ENCODE measurements at places on chromosomes 16 and 17.
A peak's percentile ranks its signal among the peaks of the same experiment; 100 is the strongest.

GRCh38 chr17:35752945-35753764, at the start of gene GAS2L2:
TSS of gene GAS2L2 (minus strand) at chr17:35753239. CDS start at chr17:35752850, 389 bp downstream.
- DNase-seq: no peak
- H3K4me3 ChIP-seq: no peak within 1 kb of the TSS
- peaks cover 26% of the 10 kb centered on the region for H3K27me3 ChIP-seq
- peaks cover 8% of the 10 kb centered on the region for H3K4me1 ChIP-seq
- H3K36me3 ChIP-seq: no peaks in the 10 kb centered on the region

DNA sequence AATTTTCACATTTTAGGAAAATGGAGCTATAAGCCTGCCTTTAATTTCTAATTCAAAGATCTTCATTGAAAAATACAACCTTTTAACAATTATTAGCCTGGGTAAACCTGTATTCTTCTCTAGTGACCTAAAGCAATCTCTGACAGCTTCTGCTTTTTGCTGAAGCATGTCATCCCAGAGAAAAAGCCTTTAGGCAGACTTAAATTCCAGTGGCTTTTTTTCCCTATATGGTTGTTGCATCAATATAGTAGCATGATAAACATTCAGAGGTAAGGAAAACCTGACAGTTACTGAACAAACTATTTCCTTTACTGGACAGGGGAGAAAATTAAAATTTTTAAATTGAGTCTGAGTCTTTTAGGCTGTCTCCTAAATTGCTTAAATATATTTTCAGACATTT, 7.8 kb upstream of the EVI2A start:
- H3K4me3 ChIP-seq: no peak overlapping the region
- no peaks in the 10 kb centered on the region for H3K4me1 ChIP-seq
- no peak for DNase-seq
- peaks cover 2% of the 10 kb centered on the region for H3K36me3 ChIP-seq
- H3K27ac ChIP-seq: no peak overlapping the region
- H3K27me3 ChIP-seq: no peaks in the 10 kb centered on the region

DNA sequence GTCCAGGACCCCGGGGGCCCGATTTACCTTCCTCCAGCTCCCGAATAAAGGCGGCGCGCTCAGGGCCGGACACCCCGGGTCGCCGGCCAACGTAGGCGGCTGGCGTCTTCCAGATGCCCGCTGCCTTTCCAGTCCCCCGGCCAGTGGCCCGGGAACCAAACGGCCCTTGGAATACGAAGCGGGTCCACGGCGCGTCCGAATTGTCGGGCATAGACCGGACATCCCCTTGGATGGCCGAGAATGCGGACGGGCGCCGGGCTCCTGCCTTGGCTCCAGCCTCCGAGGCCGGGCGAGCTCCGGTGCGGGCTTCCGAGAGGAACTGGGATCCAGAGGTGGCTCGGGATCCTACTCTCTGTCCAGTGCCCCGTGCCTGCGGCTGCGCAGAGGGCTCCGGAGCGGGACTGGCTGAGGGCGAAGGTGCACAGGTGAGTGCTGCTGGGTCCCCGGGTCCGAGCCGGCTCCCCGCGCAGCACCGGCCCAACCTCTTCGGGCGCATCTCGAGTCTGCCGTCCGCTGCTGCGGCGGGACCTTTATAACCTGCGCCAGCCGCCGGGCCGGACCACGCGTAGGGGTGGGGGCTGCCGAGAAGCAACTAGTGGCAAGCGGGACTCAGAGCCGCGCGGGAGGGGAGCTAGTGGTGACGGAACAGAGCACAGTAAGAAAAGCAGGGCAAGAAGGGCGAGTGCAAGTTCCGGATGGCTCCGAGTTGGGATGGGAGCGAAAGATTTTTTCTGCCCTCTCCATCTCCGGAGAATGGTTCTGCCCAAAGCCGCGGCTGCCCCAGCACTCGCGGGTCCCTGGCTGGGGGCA, at the start of gene HAP1:
HAP1 (minus strand) TSS at position 505 of the 810 bp plus-strand sequence; CDS start at position 496, 9 bp downstream.
- peak; percentile 63 for DNase-seq
- H3K27ac ChIP-seq: peak within 1 kb of the TSS; percentile 97
- H3K4me1 ChIP-seq: peaks cover 14% of the 10 kb centered on the region
- peak within 1 kb of the TSS; percentile 83 for H3K4me3 ChIP-seq

- no peaks in the 10 kb centered on the region for H3K27me3 ChIP-seq
- no peak within 1 kb of the TSS for H3K27ac ChIP-seq
- peaks cover 22% of the 10 kb centered on the region for H3K36me3 ChIP-seq
- no peak for DNase-seq
These were observed at the start of gene RSKR for GRCh38 chr17:28613931-28614381. TSS of gene RSKR (minus strand) at chr17:28614185. CDS start at chr17:28614161, 24 bp downstream.

DNA sequence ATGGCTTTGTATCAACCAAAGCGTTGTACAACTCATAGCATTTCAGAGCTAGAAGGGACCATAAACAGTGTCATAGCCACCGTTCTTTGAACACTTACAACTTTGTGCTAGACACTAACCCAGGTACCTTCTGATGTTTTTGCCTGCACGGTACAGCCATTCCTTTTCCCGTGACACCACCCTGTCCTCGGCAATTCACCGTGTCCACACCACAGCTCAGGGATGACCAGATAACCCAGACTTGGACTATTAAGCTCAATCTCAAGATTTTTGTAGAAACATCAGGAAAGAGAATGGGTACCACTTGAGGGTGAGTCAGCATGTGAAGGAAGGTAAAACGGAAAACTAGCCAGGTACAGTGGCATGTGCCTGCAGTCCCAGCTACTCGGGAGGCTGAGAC, 9.8 kb upstream of the CBFB start:
- peaks cover 25% of the 10 kb centered on the region for H3K27me3 ChIP-seq
- no peak for DNase-seq
- H3K4me3 ChIP-seq: no peak overlapping the region
- no peaks in the 10 kb centered on the region for H3K36me3 ChIP-seq
- peaks cover 12% of the 10 kb centered on the region for H3K4me1 ChIP-seq
- no peak overlapping the region for H3K27ac ChIP-seq

DNA sequence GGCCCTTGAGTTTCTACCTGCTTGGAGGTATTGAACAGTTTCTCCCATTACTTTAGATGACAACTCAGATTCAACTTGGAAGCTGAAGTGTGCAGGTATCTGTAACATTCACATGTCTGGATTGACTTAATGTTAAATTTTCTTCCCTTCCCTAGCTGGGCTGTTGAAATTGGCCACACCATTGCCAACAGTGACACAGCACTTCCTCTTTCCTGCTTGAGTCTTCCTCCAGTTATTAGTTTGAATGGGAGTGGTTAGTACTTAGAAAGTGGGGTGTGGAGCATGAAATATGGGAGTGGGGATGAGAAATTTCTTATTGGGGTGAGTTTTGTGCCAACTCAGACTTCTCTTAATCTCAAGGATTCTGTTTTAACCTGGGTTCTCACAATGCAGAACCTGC, 454.9 kb downstream of the KCNJ2 start:
- H3K27ac ChIP-seq: no peak overlapping the region
- no peaks in the 10 kb centered on the region for H3K27me3 ChIP-seq
- H3K4me3 ChIP-seq: no peak overlapping the region
- no peak for DNase-seq

- H3K27me3 ChIP-seq: no peaks in the 10 kb centered on the region
- no peak overlapping the region for H3K4me3 ChIP-seq
- H3K27ac ChIP-seq: no peak overlapping the region
- peaks cover 3% of the 10 kb centered on the region for H3K4me1 ChIP-seq
These were observed 71.4 kb upstream of the IRX6 start for GRCh38 chr16:55252577-55252976.

GRCh38 chr17:51423421-51424160, 163.2 kb downstream of the UTP18 start:
- no peak for DNase-seq
- no peak overlapping the region for H3K4me3 ChIP-seq
- no peak overlapping the region for H3K27ac ChIP-seq
- peaks cover 2% of the 10 kb centered on the region for H3K27me3 ChIP-seq

DNA sequence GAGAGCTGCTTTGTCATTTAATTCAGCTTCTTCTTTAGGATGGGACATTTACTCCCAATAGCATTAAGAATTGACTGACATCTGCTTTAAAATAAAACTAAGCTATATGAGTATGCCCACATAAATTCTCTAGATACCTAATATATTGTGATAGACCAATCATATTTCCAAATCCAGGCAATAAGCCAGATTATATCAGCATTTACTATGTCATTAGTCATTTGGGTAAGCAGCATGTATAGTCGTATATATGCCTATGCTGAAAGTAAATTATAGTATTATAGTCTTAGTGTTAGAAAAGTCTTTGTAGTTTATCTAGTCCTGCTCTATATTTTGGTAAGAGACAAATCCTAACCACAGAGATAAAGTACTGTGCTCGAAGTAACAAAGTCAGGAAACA, 958.1 kb downstream of the KCNJ2 start:
- H3K4me3 ChIP-seq: no peak overlapping the region
- no peaks in the 10 kb centered on the region for H3K27me3 ChIP-seq
- no peaks in the 10 kb centered on the region for H3K4me1 ChIP-seq
- H3K27ac ChIP-seq: no peak overlapping the region
- H3K36me3 ChIP-seq: no peaks in the 10 kb centered on the region
